Trophoblast cell (in vitro differentiated cells and primary cell): ENCODE measurements at places on chromosomes 1 and 21.

DNA sequence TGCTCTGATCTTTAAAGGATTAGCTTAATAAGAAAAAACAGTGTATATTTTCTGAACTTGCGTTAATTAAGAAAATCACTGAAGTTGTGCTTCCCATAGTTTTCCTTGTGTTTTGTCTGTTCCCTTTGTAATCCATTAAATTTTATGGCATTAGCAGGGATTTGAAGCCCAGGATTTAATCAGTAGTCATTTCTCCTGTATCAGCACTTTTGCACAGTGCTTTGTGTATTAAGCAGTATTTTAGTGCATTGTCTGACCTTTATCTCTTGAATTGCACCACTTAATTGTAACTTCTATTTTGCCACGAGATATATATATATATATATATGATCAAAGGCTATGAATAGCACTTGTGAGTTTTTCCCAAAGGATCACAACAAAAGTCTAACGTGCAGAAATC lies 133.7 kb downstream of the S1PR1 start:
- H3K27ac ChIP-seq = no peak overlapping the region
- DNase-seq = no peak
- no peaks in the 10 kb centered on the region for H3K4me1 ChIP-seq

DNA sequence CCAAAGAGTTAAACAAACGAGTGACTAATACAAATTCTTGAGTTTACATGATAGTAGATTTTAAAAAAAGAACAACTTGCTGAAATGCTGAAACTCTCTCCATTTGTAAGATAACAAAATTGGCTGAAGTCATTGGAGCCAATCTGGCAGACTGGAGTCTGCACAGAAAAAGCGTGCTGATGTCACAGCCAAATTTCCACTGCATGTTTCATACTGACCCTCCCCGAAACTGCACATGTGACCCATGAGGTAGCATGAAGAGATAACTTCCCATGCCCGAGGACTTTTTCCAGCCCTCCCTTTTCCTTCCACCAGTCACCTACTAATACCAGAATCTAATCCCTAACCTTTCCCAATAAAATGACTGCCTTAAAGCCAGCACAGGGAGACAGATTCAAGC lies 1.2 kb upstream of the LELP1 start:
- H3K4me3 ChIP-seq = no peak overlapping the region
- no peak for DNase-seq
- H3K36me3 ChIP-seq = no peaks in the 10 kb centered on the region
- no peaks in the 10 kb centered on the region for H3K4me1 ChIP-seq
- H3K27me3 ChIP-seq = no peaks in the 10 kb centered on the region

- no peak for DNase-seq
- H3K27ac ChIP-seq = no peak overlapping the region
- H3K27me3 ChIP-seq = no peaks in the 10 kb centered on the region
These were observed 513.2 kb downstream of the COL11A1 start for GRCh38 chr1:102595106-102595505.

GRCh38 chr1:52365071-52365745 lies 797 bp downstream of the CC2D1B start:
- peaks cover 32% of the 10 kb centered on the region for H3K36me3 ChIP-seq
- peak; percentile 67 for DNase-seq
- H3K27ac ChIP-seq = peak overlapping the region; percentile 94
- no peaks in the 10 kb centered on the region for H3K27me3 ChIP-seq
- peak overlapping the region; percentile 85 for H3K4me3 ChIP-seq

DNA sequence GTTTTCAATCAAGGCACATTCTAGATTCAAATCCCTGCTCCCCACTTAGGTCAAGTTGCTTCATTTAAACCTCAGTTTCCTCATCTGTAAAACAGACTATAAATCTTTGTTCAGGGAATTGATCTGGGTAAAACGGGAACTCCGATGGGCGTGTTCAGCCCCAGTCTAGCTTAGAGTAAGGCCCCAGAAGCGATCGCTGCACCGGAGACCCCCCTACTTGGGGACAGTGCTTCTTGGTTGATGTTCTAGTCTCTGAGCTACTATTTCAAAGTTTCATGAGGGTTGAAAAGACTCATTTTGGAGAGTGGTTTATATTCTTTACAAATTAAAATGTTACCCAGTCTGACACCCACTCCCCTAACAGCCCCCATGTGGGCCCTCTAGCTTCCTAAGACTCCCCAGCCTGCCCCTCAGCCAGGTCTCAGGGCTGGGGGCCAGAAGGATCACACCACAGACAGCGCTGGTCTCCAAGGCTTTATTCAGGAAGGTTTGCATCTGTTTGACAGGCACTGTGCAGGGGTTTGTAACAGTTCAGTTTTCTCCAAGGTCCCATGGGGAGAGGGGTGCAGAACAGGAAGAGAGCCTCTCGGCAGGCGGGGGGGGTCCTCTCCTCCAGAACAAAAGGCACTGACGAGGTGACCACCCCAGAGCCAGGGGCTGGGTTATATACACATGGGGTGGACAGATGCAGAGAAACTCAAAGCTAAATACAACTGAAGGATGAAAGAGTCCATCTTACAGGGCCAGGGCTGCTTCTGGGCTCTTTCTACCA lies 82.9 kb downstream of the STUM start:
- no peaks in the 10 kb centered on the region for H3K27me3 ChIP-seq
- DNase-seq = no peak
- no peak overlapping the region for H3K4me3 ChIP-seq
- H3K36me3 ChIP-seq = no peaks in the 10 kb centered on the region
- no peaks in the 10 kb centered on the region for H3K4me1 ChIP-seq
- no peak overlapping the region for H3K27ac ChIP-seq

GRCh38 chr1:27526569-27527222 lies 36.7 kb upstream of the WASF2 start:
- peaks cover 61% of the 10 kb centered on the region for H3K4me1 ChIP-seq
- peaks cover 3% of the 10 kb centered on the region for H3K36me3 ChIP-seq

DNA sequence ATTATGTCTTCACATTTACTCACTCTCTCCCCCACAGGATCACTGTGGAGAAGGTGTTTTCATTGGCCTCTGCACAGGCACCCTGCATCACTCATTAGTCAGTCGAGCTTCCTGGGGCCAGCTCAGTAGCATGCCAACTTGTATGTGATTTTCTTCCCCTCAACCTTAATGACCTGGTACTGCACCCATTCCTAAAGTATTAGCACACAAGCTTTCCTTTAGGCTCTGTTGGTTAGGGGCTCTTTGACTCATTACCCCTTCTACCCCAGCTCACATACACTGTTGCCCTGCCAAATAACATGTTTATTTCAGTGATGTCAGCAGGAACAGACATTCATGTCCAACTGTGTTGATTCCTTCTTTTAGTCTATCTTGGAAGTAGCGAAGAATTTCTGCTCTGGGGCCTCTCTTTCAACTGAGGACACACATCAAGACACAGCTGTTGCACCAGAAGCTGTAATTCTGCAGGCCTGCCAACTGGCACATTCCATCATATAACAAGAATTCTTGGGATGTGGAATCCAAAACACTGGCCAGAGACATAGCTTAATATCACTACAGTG lies 603.5 kb upstream of the ADAMTS5 start:
- no peaks in the 10 kb centered on the region for H3K4me1 ChIP-seq
- H3K36me3 ChIP-seq = no peaks in the 10 kb centered on the region
- H3K27me3 ChIP-seq = no peaks in the 10 kb centered on the region
- no peak overlapping the region for H3K4me3 ChIP-seq

GRCh38 chr1:203380420-203381150 lies 29.7 kb upstream of the FMOD start:
- no peaks in the 10 kb centered on the region for H3K4me1 ChIP-seq
- no peaks in the 10 kb centered on the region for H3K27me3 ChIP-seq
- H3K36me3 ChIP-seq = no peaks in the 10 kb centered on the region
- no peak for DNase-seq

DNA sequence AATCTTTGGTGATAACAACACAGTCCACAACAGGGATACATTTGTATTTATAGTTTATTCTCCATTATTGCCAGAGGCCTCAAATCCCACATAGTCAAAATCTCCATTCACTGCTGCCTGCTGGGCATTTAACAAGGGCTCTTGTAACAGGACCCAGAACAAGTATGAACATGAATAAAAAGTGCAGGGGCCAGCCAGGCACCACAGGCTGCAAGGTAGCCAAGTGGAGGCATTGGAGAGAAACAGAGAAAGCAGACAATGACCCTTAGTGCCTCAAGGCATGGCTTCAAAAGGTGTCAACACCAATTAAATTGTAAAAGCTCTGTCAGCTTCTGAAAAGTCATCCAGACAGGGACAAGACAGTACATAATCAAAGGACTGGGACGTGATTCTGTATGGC lies 116.8 kb downstream of the ATP6V1G3 start:
- DNase-seq = no peak
- no peaks in the 10 kb centered on the region for H3K27me3 ChIP-seq
- peaks cover 4% of the 10 kb centered on the region for H3K4me1 ChIP-seq
- H3K4me3 ChIP-seq = no peak overlapping the region
- no peaks in the 10 kb centered on the region for H3K36me3 ChIP-seq

DNA sequence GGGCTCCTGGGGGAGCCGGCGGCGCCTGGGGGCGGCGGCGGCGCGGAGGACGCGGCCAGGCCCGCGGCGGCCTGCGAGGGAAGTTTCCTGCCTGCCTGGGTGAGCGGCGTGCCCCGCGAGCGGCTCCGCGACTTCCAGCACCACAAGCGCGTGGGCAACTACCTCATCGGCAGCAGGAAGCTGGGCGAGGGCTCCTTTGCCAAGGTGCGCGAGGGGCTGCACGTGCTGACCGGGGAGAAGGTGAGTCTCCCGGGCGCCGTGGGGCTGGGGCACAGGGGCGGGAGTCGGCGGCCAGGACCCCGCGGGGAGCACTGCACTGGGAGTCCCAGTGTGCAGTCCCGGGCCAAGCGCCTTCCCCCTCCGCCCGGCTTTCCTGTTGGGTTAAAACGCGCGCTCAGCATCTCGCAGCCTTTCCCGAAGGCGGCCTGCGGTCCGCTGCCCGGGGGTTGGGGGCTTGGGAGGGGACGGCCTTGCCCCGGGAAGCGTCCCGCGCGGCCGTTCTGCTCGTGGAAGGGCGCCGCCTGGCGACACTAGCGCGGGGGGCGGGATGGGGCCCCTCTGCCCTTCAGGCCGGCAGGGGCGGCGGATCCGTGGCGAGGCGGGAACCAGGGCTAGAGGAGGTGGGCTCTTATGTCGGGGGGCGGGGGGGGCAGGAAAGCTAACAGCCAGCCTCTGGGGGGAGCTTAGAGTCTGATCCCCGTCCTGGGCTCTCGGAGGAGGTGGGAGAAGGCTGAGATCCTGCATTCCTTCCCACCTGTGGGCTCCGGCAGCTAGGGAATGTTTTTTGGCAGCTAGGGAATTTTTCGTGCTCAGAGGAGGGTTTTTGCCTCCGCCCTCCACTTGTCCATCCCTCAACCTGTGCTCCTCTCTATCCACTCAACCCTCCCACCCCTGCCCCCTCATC lies 1.1 kb downstream of the HUNK start:
- H3K4me1 ChIP-seq = peaks cover 13% of the 10 kb centered on the region
- H3K27me3 ChIP-seq = no peaks in the 10 kb centered on the region
- H3K4me3 ChIP-seq = peak overlapping the region; percentile 72
- H3K36me3 ChIP-seq = no peaks in the 10 kb centered on the region
- no peak for DNase-seq

DNA sequence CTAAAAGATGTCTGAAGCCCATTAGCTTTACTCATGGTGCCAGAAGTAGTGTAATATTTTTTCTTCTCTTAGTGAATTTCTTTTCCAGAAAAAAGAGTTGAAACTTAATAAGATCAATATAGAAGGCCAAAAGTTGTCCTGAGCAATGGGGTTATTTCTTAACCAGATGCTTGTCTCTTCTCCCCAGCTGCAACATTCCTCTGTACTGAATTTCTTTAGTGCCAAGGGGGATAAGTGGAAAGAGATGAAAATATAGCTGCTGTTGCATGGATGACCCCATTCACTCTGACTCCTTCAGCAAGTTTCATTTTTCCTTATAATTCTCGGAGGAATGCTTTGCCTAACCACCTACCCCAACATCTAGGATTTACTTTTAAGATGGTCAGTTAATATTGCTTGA lies 675.0 kb downstream of the USP25 start:
- H3K4me1 ChIP-seq = no peaks in the 10 kb centered on the region
- no peak overlapping the region for H3K27ac ChIP-seq
- H3K4me3 ChIP-seq = no peak overlapping the region
- H3K36me3 ChIP-seq = no peaks in the 10 kb centered on the region
- no peak for DNase-seq

- H3K4me3 ChIP-seq = no peak overlapping the region
- H3K27me3 ChIP-seq = no peaks in the 10 kb centered on the region
- peaks cover 13% of the 10 kb centered on the region for H3K36me3 ChIP-seq
These were observed 95.8 kb downstream of the OBSCN start for GRCh38 chr1:228303596-228303995.

DNA sequence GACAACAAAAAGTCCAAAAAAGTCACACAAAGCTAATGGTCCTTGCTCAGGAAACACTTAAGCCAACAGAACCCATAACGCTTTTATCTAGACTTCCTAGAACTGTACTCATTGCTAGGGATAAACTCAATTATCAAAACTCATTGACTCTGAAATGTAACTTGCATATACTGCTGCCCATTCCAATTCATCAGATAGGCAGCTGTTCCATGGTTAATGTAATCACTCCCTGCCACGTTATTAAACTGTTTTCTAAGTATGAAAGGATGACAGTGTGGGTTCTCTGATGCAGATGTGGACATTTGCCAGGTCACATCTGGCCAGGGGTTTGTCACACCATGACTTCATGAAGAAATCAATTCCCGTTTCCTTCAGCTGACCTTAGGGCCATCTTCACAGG lies 30.3 kb upstream of the DNAJC11 start:
- H3K4me1 ChIP-seq = peaks cover 2% of the 10 kb centered on the region
- H3K27me3 ChIP-seq = no peaks in the 10 kb centered on the region
- H3K27ac ChIP-seq = no peak overlapping the region

DNA sequence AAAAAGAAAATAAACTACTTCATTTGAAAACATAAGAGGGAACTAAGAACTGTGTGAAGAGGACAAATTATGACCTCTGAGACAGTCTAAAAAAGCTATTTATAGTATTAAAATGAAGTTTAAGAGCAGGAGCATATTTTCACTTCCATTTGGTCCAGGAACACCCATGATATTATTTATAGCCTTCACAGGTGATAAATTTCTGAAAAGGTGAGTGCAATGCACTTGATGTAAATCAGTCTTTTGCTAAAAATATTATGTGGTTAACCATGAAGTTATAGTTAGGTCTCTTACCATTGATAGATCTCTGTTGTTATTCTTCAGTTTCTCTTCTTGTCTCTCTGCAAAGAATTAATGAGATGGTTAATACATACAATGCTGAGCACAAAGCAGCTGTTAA lies 14.7 kb downstream of the TMCO1 start:
- no peak overlapping the region for H3K4me3 ChIP-seq
- no peak overlapping the region for H3K27ac ChIP-seq
- H3K4me1 ChIP-seq = no peaks in the 10 kb centered on the region
- H3K27me3 ChIP-seq = no peaks in the 10 kb centered on the region

GRCh38 chr1:151991663-151992302 lies 1.9 kb downstream of the S100A10 start:
- DNase-seq = no peak
- H3K27ac ChIP-seq = peak overlapping the region; percentile 91
- H3K4me3 ChIP-seq = peak overlapping the region; percentile 98
- peaks cover 2% of the 10 kb centered on the region for H3K36me3 ChIP-seq
- H3K27me3 ChIP-seq = no peaks in the 10 kb centered on the region
- H3K4me1 ChIP-seq = peaks cover 32% of the 10 kb centered on the region

GRCh38 chr21:16324630-16325029 lies 594.8 kb downstream of the USP25 start:
- H3K4me3 ChIP-seq = no peak overlapping the region
- DNase-seq = no peak
- H3K27me3 ChIP-seq = no peaks in the 10 kb centered on the region
- H3K27ac ChIP-seq = no peak overlapping the region

- H3K4me1 ChIP-seq = peaks cover 89% of the 10 kb centered on the region
- H3K4me3 ChIP-seq = no peak overlapping the region
- no peak for DNase-seq
- peak overlapping the region; percentile 99 for H3K27ac ChIP-seq
- H3K27me3 ChIP-seq = no peaks in the 10 kb centered on the region
- no peaks in the 10 kb centered on the region for H3K36me3 ChIP-seq
These were observed 4.8 kb downstream of the NECTIN4 start for GRCh38 chr1:161084597-161084988.
